ENCODE measurements at places on chromosomes 1 and 21. TPM values are rescaled to one million over a fixed set of nuclear protein-coding genes. Genes with fewer than 3 reads are reported as not detected.

The GBP5 gene
- 3.4 TPM for total RNA-seq

The CHIA gene
- total RNA-seq: not detected

The RIMKLA gene
- 3.7 TPM for total RNA-seq

The CNR2 gene
- not detected for total RNA-seq

The TMIGD3 gene
- not detected for total RNA-seq

The SERINC2 gene
- total RNA-seq: 3.2 TPM

The TEX38 gene
- not detected for total RNA-seq

The FAM167B gene
- not detected for total RNA-seq

The KRTAP13-3 gene
- not detected for total RNA-seq

The GNG12 gene
- 209 TPM for total RNA-seq

The MTMR11 gene
- 3.7 TPM for total RNA-seq

The SPOCD1 gene
- total RNA-seq: 86.6 TPM

The NTMT2 gene
- total RNA-seq: not detected

The CAMK2N1 gene
- total RNA-seq: 5.4 TPM

The GJA9 gene
- not detected for total RNA-seq

The PRAMEF10 gene
- not detected for total RNA-seq

The PLA2G2D gene
- not detected for total RNA-seq

The SPRR2F gene
- not detected for total RNA-seq
